ENCODE measurements at places on chromosomes 13 and 19. TPM values are rescaled to one million over a fixed set of nuclear protein-coding genes. Genes with fewer than 3 reads are reported as not detected.

MED29 gene
- total RNA-seq = 42.9 TPM

NKPD1 gene
- total RNA-seq = 0.76 TPM

KCNK6 gene
- total RNA-seq = 13.2 TPM

FCER2 gene
- 0.48 TPM for total RNA-seq

KIR2DL4 gene
- not detected for total RNA-seq

ZFR2 gene
- total RNA-seq = 22.6 TPM

SCN1B gene
- total RNA-seq = 4.8 TPM

FXYD3 gene
- 1.0 TPM for total RNA-seq

LGALS14 gene
- not detected for total RNA-seq

SHANK1 gene
- total RNA-seq = 3.9 TPM

CA11 gene
- total RNA-seq = 41.4 TPM

RNU6-9 gene
- not detected for total RNA-seq

GPR183 gene
- 0.14 TPM for total RNA-seq

OXGR1 gene
- total RNA-seq = 0.71 TPM

SMIM24 gene
- total RNA-seq = 2.8 TPM

SIRT6 gene
- 28.1 TPM for total RNA-seq

PCP2 gene
- total RNA-seq = 0.85 TPM

JUND gene
- 121 TPM for total RNA-seq

PSG3 gene
- total RNA-seq = not detected

ATCAY gene
- total RNA-seq = 23.5 TPM

LSR gene
- 130 TPM for total RNA-seq

MIR17HG gene
- total RNA-seq = 37.1 TPM

FXYD7 gene
- 16.7 TPM for total RNA-seq

IGFL2 gene
- total RNA-seq = not detected

LGALS4 gene
- 1.5 TPM for total RNA-seq

PNMA8B gene
- 3.6 TPM for total RNA-seq

ZNF528 gene
- 20.8 TPM for total RNA-seq

CD33 gene
- 0.31 TPM for total RNA-seq

LYPD3 gene
- 3.1 TPM for total RNA-seq

THSD1 gene
- 0.39 TPM for total RNA-seq

ZNF440 gene
- 10.9 TPM for total RNA-seq

KLF1 gene
- 0.89 TPM for total RNA-seq

DNAJC15 gene
- total RNA-seq = 15.6 TPM

STX10 gene
- 56.9 TPM for total RNA-seq

MYH14 gene
- total RNA-seq = 25.8 TPM
